ENCODE measurements at places on chromosomes 5 and 9.

- no peak for DNase-seq
These were observed 9.2 kb upstream of the EGFL7 start for GRCh38 chr9:136653323-136654079.

- no peak for DNase-seq
These were observed 38.6 kb downstream of the EXOSC2 start for GRCh38 chr9:130732136-130732535.

GRCh38 chr5:168670881-168671575 is 91.9 kb upstream of the PANK3 start:
- DNase-seq: no peak

- DNase-seq: no peak
These were observed 19.2 kb upstream of the TCF7 start for GRCh38 chr5:134095293-134095692.

DNA sequence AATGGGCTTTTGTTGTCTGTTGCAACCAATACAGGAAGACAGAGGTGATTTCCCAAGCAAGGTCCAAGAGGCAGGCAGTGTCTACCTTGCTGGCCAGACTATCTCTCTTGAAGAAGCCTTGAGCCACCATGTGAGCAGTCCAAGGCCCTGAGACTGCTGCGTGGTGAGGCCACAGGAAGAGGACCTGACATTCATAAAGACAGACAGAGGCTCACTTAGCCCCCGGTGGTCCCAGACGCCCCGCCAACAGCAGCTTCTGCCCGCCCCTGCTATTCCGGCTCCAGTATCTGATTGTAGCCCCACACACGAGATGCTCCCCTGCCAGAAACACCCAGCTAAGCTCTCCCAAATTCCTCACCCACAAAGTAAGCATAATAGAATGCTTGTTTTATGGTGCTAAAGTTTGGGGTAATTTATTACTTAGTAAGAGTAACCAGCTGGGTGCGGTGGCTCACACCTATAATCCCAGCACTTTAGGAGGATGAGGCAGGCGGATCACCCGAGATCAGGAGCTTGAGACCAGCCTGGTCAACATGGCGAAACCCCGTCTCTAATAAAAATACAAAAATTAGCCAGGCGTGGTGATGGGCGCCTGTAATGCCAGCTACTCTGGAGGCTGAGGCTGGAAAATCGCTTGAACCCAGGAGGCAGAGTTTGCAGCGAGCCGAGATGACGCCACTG is 22.8 kb upstream of the FUBP3 start:
- DNase-seq: no peak

GRCh38 chr5:175544586-175544985 is 66.2 kb downstream of the SFXN1 start:
- no peak for DNase-seq

GRCh38 chr9:28037968-28038367 is 464.7 kb upstream of the C9orf72 start:
- DNase-seq: no peak

- no peak for DNase-seq
These were observed 230.8 kb downstream of the BNC2 start for GRCh38 chr9:16639644-16640043.

GRCh38 chr5:129377504-129377903 is 82.6 kb upstream of the ADAMTS19 start:
- no peak for DNase-seq

DNA sequence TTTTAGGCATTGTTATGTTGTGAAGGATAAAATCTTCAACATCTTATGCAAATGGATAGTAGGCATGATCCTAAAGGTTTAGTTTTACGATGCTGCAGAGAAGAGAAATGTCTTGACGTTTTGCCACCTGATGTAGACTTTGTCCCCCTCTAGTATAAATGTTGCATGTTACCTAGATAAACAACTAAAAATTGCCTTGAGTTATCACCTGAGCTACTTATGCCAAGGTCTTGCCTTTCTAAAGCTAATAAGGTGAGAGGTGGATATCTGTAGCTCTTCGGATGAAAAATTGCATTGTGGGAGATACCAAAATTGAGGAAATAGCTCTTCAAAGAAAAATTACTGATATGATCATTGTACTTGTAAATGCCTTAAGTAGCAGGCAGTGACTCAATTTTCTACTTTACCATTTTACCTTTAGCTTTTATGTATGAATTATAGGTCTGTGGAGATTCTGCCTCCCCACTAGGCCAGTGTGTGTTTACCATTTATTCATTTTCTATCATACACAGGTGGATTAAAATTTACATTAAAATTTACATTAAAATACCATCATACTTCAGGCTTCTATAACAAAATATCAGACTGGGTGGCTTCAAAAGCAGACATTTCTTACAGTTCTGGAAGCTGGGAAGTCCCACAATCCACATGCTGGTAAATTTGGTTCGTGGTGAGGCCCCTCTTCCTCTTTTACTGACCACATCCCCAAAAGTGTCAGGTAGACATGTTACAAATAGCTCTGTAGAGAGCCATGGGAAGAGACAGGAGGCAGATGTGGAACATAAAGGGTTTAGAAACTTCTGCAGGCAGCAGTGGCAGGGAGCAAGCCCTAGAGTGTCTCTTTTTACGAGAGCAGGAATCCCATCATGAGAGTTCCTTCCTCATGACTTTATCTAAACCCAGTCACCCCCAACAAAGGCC is 100.7 kb upstream of the ERBIN start:
- no peak for DNase-seq

- DNase-seq: no peak
These were observed 57.4 kb upstream of the ANGPTL2 start for GRCh38 chr9:127179633-127180441.

GRCh38 chr5:76339919-76340318 is 63.2 kb upstream of the IQGAP2 start:
- no peak for DNase-seq

DNA sequence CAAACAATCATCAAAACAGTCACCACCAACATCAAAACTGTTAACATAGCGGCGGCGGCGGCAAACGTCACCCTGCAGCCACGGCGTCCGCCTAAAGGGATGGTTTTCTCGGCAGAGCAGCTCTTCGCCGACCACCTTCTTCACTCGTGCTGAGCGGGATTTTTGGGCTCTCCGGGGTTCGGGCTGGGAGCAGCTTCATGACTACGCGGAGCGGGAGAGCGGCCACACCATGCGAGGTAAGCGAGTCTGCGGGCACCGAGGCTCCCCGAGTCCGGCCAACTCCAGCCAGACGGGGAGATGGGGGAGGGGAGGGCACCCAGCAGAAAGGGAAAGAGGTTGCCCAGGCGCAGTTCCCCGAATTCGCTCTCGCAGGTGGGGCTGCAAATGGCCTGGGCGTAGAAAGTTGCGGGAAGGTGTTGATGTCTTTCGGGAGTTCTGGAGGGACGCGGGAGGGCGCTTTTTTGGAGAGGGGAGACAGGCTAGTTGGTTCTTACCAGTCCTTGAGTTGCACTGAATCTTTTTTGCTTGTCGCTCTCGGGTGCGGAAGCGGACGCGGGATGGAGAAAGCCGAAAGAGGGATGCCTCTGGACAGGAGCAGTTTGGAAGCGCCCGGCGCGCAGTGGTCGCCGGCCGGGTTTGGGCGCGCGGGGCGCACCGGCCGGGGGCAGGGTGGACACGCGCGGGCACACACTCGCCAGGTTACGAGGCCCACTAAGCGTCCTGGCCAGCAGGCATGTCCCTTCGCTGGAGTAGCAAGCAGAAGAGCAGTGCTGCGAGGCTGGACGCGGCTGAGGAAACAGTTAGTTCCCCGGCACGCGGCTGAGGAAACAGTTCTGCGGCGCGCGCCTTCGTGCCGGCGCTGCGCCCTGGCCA is 849 bp downstream of the RORB start:
- DNase-seq: no peak

- no peak for DNase-seq
These were observed 387.4 kb downstream of the FGF10 start for GRCh38 chr5:44001675-44002380.

Measured in activated CD4-positive, alpha-beta T cell treated with anti-CD3 and anti-CD28 coated beads for 4 hours (primary cell).